ENCODE measurements at places on chromosomes 13 and 19.

DNA sequence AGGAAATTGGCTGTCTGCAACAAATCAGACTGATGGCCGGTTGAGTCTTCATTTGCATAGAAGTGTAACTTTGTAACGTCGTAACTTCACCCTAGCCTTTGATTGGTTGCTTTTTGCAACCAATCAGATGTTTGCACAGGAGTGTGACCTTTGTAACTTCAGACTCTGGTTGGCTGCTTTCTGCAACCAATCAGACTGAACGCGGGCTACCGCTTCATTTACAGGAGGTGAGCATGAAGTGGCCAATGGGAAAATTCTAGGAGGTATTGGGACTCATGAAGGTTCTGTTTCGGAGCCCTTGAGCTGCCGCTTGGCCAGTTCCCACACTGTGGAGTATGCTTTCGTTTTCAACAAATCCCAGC lies 441 bp upstream of the ZNF559 start:
- H3K27me3 ChIP-seq = no peaks in the 10 kb centered on the region
- peak overlapping the region; percentile 90 for H3K4me3 ChIP-seq
- H3K36me3 ChIP-seq = peaks cover 11% of the 10 kb centered on the region
- H3K4me1 ChIP-seq = peaks cover 12% of the 10 kb centered on the region
- H3K27ac ChIP-seq = peak overlapping the region; percentile 90
- DNase-seq = no peak

DNA sequence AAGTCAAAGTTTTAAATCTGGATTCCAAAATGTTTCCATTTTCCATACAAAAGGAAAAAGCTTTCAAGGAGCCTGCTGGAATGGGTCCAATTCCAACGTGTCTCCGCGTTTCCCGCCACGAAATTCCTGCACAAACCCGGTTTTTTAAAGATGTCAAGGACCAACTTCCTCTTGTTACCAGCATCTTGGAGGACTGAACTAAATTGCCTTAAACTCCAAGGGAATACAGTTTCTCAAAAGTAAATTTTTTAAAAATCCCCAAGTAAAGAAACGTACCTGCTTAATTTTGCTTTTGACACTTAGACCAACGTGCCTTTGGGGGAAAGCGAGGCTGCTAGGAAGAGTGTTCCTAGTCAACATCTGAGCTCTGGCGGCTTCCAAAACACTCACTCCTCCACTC lies 12.3 kb upstream of the SOX1 start:
- peaks cover 37% of the 10 kb centered on the region for H3K4me1 ChIP-seq
- no peak overlapping the region for H3K4me3 ChIP-seq
- no peak overlapping the region for H3K27ac ChIP-seq
- H3K36me3 ChIP-seq = no peaks in the 10 kb centered on the region
- H3K27me3 ChIP-seq = peaks cover 99% of the 10 kb centered on the region

DNA sequence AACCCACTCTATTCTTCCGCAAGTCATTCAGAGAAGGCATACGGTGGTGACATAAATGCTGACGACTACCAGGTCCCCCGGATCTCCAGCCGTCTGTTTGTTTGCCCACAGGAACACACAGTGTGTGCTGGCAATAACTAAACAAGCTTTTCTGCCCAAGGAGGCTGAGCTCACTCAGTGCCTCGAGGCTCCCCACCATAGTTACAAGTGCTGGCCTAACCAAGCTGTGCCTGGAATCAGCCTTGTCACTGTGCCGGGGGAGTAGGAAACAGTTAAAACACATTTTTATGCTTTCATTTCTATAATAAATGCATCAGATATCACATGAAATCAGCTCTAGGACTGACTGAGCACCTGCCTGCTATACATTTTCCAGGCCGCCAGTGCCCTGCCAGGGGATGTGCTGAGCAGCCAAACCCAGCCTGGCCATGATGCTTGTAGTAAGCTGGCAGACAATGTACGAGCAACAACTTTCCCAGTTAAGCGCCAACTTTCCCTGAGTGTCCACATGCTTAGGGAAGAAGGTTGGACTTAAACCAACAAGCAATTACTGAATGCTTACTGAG lies 28.1 kb downstream of the BRD4 start:
- H3K27me3 ChIP-seq = no peaks in the 10 kb centered on the region
- peaks cover 79% of the 10 kb centered on the region for H3K4me1 ChIP-seq

GRCh38 chr19:35868172-35868822 lies at the start of gene APLP1:
APLP1 (plus strand) TSS chr19:35868574; CDS start chr19:35868637, 63 bp downstream.
- H3K27ac ChIP-seq = no peak within 1 kb of the TSS
- H3K4me1 ChIP-seq = peaks cover 21% of the 10 kb centered on the region
- no peaks in the 10 kb centered on the region for H3K36me3 ChIP-seq
- peaks cover 46% of the 10 kb centered on the region for H3K27me3 ChIP-seq
- DNase-seq = no peak

GRCh38 chr13:48602296-48603016 lies 51.3 kb upstream of the CYSLTR2 start:
- no peaks in the 10 kb centered on the region for H3K27me3 ChIP-seq
- DNase-seq = no peak
- no peaks in the 10 kb centered on the region for H3K4me1 ChIP-seq
- H3K4me3 ChIP-seq = no peak overlapping the region
- H3K27ac ChIP-seq = no peak overlapping the region

GRCh38 chr19:31314849-31315629 lies 34.2 kb downstream of the TSHZ3 start:
- H3K4me1 ChIP-seq = peaks cover 17% of the 10 kb centered on the region
- no peaks in the 10 kb centered on the region for H3K36me3 ChIP-seq
- H3K27ac ChIP-seq = no peak overlapping the region
- no peaks in the 10 kb centered on the region for H3K27me3 ChIP-seq

- H3K27me3 ChIP-seq = no peaks in the 10 kb centered on the region
- H3K27ac ChIP-seq = no peak overlapping the region
- no peak overlapping the region for H3K4me3 ChIP-seq
- no peak for DNase-seq
- H3K36me3 ChIP-seq = no peaks in the 10 kb centered on the region
- H3K4me1 ChIP-seq = no peaks in the 10 kb centered on the region
Observed at GRCh38 chr13:21243045-21243897, 66.8 kb downstream of the MRPL57 start.

- H3K4me1 ChIP-seq = peaks cover 11% of the 10 kb centered on the region
- no peak overlapping the region for H3K4me3 ChIP-seq
- no peak overlapping the region for H3K27ac ChIP-seq
Observed at GRCh38 chr19:19081642-19082151, 17.9 kb downstream of the SLC25A42 start.

- H3K4me3 ChIP-seq = no peak overlapping the region
- DNase-seq = no peak
- H3K4me1 ChIP-seq = no peaks in the 10 kb centered on the region
- peaks cover 11% of the 10 kb centered on the region for H3K36me3 ChIP-seq
- H3K27ac ChIP-seq = no peak overlapping the region
Observed at GRCh38 chr19:58217607-58218391, 10.9 kb upstream of the ZNF544 start.

GRCh38 chr19:56301155-56301554 lies 13.5 kb downstream of the ZSCAN5A start:
- no peaks in the 10 kb centered on the region for H3K27me3 ChIP-seq
- H3K36me3 ChIP-seq = peaks cover 17% of the 10 kb centered on the region
- H3K4me1 ChIP-seq = peaks cover 2% of the 10 kb centered on the region
- no peak overlapping the region for H3K27ac ChIP-seq
- DNase-seq = no peak

GRCh38 chr13:31012655-31013024 lies 80.2 kb downstream of the TEX26 start:
- H3K4me1 ChIP-seq = no peaks in the 10 kb centered on the region
- no peak for DNase-seq
- H3K36me3 ChIP-seq = no peaks in the 10 kb centered on the region
- H3K4me3 ChIP-seq = no peak overlapping the region
- no peak overlapping the region for H3K27ac ChIP-seq
- H3K27me3 ChIP-seq = no peaks in the 10 kb centered on the region

GRCh38 chr13:36445278-36445677 lies 13.0 kb downstream of the CCNA1 start:
- H3K27ac ChIP-seq = no peak overlapping the region
- peaks cover 3% of the 10 kb centered on the region for H3K27me3 ChIP-seq
- no peak for DNase-seq
- H3K4me1 ChIP-seq = no peaks in the 10 kb centered on the region
- no peaks in the 10 kb centered on the region for H3K36me3 ChIP-seq

DNA sequence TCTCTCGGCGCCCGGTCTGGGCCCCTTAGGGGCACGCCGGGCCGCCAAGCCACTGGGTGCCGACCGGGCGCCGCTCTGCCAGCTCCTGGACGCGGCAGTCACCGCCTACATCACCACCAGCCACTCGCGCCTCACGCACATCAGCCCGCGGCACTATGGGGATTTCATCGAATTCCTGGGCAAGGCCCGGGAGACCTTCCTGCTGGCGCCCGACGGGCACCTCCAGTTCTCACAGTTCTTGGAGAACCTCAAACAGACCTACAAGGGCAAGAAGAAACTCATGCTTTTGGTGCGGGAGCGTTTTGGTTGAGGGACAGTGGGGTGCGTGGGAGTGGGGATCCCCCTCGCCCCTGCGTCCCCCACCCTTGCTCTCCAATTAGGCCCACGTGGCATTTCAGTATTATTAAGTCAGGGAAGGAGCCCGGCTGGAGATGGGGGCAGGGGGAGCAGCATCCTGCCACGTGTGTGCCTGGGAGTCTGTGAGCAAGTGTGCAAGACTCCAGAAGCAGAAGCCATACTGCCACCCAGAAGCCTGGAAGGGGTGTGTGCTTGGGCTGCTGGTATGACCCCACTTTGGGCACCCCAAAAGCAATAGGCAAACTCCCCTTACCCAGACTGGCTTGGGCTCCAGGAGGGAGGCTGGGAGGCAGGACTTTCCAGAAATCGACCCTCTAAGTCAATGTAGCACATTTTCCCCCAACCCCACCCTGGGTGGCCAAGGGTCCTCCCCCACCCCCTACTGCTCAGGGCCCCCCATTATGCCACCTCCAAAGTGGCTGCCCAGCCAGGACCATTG lies 35.7 kb downstream of the ZSWIM4 start:
- H3K27me3 ChIP-seq = no peaks in the 10 kb centered on the region
- peaks cover 38% of the 10 kb centered on the region for H3K36me3 ChIP-seq
- H3K4me3 ChIP-seq = no peak overlapping the region

GRCh38 chr13:65613004-65613403 lies 1617.1 kb downstream of the PCDH9 start:
- H3K4me3 ChIP-seq = no peak overlapping the region
- H3K4me1 ChIP-seq = no peaks in the 10 kb centered on the region
- DNase-seq = no peak
- no peaks in the 10 kb centered on the region for H3K36me3 ChIP-seq
- H3K27ac ChIP-seq = no peak overlapping the region

DNA sequence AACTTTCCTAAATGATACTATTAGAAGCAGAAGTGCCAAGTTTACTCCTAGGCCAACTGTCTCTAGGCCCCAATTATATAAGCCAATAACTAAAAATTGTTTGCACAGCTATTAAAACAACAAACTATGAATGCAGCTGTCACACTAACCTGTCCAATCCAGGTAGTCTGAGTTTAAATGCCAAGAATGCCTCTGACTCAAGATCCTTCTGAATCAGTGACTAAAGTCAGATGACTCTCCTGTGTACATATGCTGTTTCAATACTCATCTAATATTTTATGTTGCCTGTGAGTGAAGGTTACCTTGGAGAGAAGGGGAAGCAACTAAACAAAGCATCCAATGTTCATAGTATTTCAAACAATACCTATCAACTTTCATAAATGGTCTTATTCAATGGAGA lies 257.0 kb downstream of the ENOX1 start:
- no peak overlapping the region for H3K27ac ChIP-seq
- no peak for DNase-seq

DNA sequence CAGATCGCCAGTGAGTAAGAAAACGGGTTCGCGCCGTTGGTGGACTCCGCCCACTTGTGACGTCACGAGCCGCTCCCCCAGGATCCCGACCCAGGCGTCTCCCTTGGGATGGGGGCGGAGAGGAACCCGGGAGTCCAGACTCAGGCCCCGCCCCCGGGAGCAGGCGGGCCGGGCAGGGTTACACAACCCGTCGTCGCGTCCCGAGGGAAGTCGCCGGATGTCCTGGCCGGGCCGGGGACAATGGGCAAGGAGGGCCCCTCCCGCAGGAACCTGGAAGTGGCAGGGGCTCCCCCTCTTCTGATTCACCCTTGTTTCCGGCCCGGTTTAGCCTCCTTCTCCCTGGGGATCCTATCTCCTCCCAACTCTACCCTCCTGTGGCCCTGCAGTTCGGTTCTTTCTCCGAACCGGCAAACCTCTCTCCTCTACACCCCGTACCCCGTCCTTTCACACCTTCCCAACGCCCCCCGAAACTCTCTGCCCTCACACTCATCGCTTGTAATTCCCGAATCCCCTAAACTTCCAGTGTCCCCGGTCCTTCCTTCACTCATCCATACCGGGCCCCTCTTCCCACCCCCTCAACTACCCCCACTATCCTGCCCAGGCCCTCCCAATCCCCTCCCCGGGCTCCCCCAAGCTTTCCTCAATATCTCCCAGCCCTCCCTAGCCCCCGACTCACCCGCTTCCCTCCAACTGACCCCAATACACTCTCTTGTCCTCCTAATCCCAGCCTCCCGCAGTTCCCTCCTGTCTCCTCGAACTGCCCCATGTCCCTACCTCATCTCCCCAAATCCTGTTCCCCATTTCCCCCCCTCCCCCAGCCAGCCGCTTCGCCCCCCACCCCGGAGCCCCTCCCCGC lies 20.0 kb upstream of the ERCC1 start:
- peak overlapping the region; percentile 60 for H3K4me3 ChIP-seq
- no peaks in the 10 kb centered on the region for H3K27me3 ChIP-seq
- H3K27ac ChIP-seq = peak overlapping the region; percentile 96
- H3K36me3 ChIP-seq = no peaks in the 10 kb centered on the region

GRCh38 chr13:38483623-38484022 lies 134.0 kb downstream of the UFM1 start:
- H3K27me3 ChIP-seq = no peaks in the 10 kb centered on the region
- no peak overlapping the region for H3K4me3 ChIP-seq
- no peaks in the 10 kb centered on the region for H3K36me3 ChIP-seq
- no peak overlapping the region for H3K27ac ChIP-seq
- H3K4me1 ChIP-seq = no peaks in the 10 kb centered on the region

DNA sequence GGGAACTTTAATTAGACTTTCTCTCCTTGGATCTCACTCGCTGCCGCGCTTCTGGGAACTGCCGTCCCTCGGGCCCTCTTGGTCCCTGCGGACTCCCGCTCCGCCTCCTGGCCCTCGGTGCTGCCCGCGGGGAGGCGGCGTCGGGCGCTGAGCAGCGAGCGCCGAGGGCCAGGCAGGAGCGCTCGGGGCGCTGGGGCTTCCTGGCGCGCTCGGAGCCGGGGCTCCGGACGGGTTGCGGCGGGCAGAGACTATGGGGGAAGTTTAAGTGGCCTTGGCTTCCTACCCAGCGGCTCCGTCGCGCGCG lies 704 bp downstream of the CHST8 start:
- no peak for DNase-seq
- peaks cover 94% of the 10 kb centered on the region for H3K27me3 ChIP-seq
- peak overlapping the region; percentile 56 for H3K4me3 ChIP-seq

GRCh38 chr13:38824342-38824741 lies 137.5 kb downstream of the FREM2 start:
- H3K27ac ChIP-seq = no peak overlapping the region
- H3K36me3 ChIP-seq = no peaks in the 10 kb centered on the region
- no peak for DNase-seq
- H3K4me1 ChIP-seq = no peaks in the 10 kb centered on the region
- no peaks in the 10 kb centered on the region for H3K27me3 ChIP-seq

DNA sequence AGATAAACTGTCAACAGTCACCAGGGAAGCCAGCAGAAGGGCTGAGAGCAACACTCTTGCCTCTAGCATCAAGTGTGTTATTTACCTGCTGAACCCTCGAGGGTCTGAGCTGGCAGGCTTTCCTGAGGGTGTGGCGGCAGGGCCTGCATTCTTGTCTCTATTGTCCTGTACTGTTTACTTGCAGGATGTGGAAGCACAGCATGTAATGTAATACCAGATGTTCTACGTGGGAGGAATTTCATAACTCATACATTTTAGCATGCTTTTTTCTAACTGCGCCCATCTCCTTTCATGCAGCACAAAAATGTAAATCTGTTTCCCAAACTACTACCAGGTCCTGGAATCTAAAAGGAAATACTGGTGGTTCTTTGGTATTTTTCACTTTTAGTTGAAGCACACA lies 153.1 kb downstream of the RGCC start:
- H3K4me1 ChIP-seq = peaks cover 19% of the 10 kb centered on the region
- no peak overlapping the region for H3K4me3 ChIP-seq
- no peaks in the 10 kb centered on the region for H3K27me3 ChIP-seq
